HCT116 (cell line): ENCODE measurements at places on chromosomes 7 and 10. TPM values are rescaled to one million over a fixed set of nuclear protein-coding genes. Genes with fewer than 3 reads are reported as not detected.

CNOT4 gene
- total RNA-seq, result 16.6 TPM

ZNF727 gene
- total RNA-seq, result not detected

DNA sequence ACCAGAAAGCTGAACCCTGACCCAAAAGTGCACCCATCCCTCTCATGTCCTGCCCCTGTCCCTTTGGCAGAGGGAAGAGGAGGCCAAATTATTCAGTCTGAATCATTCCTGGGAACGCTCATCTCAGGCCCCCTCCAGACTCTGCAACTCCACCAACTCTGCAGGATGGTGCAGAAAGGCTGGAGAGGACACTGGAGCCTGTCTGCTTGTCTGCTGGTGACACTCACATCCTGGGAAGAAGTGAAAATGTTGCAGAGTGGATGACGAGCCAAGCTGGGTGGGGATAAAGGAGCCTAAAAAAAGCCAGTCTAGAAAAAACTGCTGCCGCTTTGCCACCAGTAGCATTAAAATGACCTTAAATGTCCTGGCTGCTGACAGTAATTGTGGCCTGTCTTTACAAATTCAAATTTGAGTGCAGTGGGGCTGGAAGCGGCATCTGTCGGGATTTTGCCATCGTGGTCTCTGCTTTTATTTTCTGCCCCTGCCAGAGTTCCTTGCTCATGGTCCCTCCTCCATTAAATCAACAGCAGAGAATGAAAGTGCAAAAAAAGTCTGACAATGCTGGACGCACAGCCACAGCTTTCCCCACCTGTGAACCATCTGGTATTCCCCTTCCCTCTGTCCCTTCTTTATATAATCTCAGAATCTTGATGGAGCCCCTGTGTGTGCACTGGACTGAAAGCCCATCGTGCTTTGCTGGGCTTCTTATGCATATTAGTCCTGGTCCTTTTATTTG is 63.9 kb downstream of the STK17A start:
- no peak for DNase-seq

DNA sequence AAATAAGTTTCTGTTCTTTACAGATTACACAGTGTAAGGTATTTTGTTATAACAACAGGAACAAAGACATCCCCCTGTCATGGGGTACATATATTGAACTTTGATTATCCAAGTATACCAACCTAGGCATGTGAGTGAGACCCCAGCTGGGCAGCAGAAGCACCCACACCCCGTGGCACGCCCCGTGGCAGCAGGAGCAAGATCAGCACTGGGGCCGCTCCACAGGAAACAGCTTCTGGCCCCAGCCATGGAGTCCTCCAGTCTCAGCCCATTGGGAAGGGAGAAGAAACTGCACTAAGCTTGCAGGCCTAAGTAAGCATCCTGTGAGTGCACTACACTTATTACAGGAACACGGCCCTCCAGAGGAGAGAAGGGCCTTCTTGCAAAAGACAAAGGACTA is 24.2 kb upstream of the TMEM72 start:
- DNase-seq, result no peak

DNA sequence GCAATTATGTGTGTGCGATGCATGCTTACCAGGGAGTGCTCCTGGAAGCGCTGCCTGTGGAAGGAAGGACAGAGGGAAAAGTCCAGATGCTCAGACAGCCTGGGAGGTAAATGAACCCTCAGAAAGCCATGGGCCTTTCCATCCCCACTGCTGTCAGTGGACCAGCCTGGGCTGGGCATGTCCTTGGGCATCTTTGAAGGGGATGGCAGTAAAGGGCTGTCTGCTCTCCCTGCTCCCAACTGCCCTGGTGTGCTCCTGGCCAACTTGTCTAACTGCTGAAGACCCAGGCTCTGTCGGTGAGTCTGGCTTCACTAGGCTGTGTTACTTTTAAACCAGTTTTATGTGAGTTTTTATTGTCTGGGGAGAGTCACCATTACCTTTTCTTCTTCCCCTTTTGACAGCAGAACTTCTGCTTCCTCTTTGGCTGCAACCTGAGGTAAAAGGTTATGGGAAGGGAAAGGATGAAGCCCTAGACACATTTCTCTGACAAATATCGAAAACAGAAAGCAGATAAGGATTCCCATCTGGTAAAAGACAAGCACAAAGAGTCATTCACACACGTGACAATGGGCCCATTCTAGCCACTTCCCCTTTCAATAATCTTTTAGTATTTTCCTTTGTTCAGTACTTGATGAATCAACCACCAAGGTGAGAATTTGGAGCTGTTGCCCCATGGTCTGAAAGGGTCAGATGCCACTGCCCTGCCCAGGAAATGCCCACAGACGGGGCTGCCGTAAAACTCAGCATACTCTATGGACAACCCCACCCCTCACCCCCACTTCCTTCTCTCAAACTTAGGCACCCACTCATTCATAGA is 27.6 kb upstream of the PIK3AP1 start:
- no peak for DNase-seq

- DNase-seq, result no peak
Observed at GRCh38 chr10:84924131-84924530, 595.7 kb downstream of the CCSER2 start.
